ENCODE measurements at places on chromosomes 3 and 15.
A peak's percentile ranks its signal among the peaks of the same experiment; 100 is the strongest.

DNA sequence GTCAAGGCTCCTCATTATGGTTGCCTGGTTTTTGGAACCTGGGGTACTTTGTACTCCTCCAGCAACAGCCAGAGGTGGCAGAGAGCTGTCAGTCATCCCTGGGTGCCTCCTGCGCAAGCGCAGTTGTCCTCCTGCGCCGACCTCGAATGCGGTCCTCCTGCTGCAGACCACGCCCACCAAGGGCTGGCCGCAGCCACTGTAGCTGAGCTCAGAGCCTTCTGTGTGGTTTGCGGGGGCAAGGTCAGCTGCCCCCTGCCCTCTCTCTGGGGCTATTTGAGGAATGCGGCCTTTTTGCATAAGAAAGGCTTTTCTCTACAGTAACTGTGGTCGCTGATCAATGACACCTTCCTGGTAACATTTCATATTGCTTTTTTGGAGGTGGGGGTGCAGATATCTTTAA lies 131.3 kb upstream of the SNRPN start:
- no peak for DNase-seq

GRCh38 chr3:110099711-110100110 lies 762.4 kb upstream of the DPPA4 start:
- no peak for DNase-seq

GRCh38 chr15:35080226-35080625 lies 4.9 kb downstream of the NANOGP8 start:
- DNase-seq, result no peak

- no peak for DNase-seq
Observed at GRCh38 chr3:46896386-46896785, 18.9 kb downstream of the PTH1R start.

GRCh38 chr15:59966262-59966661 lies 37.8 kb upstream of the FOXB1 start:
- DNase-seq, result no peak

GRCh38 chr3:46574881-46575576 lies 8.9 kb upstream of the LRRC2 start:
- DNase-seq, result no peak

- peak; percentile 35 for DNase-seq
Observed at GRCh38 chr15:55403531-55403930, 4.6 kb downstream of the CCPG1 start.

DNA sequence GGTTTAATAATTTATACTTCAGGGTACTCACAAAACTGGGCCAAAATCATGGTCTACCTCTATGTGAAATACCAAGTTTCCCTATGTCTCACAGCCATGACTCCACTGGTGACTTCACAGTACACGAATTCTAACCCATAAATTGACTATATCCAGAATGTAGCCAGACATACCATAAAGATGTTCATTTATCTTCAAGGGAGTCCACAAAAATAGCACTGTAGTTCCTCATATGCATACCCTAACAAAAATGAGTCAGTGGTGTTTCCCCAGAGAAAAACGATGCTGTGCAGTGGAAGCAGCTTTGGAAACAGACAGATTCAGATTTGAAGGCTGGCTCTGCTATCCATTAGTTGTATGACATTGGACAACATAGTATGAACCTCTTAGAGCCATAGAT lies 438.8 kb downstream of the FHIT start:
- peak; percentile 11 for DNase-seq

- no peak for DNase-seq
Observed at GRCh38 chr3:69411346-69411745, 25.5 kb upstream of the FRMD4B start.

- no peak for DNase-seq
Observed at GRCh38 chr15:67784856-67785430, 40.4 kb upstream of the SKOR1 start.

DNA sequence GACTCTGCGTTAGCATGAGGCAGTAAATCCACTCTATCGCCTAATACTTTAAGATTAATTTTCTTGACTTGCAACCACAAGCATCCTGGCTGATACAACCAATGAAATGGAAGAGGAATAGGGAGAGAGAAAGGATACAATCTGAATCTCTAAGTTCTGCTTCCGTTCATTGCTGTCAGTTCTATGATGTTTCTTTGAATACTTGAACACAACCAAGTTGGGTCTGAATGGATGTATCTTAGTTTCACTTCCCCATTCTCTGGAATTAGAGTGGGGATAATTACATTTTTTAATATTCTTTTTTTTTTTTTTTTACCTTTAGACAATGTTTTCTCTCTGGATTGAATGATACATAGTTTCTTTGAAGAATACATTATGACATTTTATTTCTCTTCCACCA lies 22.9 kb downstream of the PDE8A start:
- no peak for DNase-seq

- no peak for DNase-seq
Observed at GRCh38 chr3:69867941-69868505, 128.8 kb downstream of the MITF start.

DNA sequence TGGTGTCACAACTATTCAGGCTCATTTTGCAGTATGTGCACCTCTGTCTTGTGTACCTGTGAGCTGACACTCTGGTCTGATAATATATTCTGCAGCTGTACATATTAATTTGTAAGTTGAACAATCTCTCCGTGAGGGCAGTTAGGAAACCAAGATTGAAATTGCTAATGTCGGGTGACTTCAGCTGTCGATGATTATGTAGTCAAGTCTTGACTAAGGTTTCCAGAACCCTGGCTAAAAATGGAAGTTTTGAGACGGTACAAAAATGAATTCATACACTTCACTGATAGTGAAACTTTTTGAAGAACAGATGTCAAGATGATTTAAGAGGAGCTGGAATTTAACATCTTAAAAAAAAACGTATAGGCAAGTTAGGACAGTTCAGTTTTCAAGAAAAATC lies 196.8 kb upstream of the ICE2 start:
- no peak for DNase-seq

DNA sequence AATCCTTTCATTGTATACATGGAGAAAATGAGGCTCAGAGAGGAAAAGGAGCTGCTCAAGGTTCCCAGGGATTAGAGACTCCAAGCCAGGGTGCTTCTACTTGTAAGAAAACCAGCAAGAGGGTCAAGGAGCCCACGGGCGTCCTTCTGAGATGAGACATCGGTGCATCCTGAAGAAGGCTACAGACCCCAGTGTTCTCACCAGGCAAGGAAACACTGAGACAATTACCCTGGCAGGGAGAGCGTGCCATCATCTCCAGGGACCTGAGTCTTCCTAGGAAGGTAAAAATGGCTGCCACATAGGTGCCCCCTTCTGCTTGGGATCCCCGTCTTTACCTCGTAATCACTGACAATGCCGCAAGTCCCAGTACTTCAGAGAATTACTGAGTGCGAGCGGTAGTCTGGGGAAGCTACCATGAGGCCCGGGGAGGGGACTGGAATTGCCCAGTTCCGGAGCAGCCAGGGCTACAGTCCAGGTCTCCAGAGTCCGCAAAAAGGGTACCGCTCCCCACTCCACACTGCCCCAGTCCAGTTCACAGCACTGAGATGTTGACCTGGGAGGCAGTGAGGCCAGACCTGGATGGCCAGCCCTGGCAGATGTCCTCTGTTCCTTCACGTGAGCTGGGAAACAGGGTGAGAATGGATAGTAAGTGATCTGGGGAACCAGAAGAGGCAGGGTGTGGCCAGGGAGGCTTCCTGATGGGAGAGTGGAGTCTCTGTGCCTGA lies 164.7 kb upstream of the SMAD3 start:
- DNase-seq, result no peak

GRCh38 chr15:91553196-91553854 lies 300.2 kb upstream of the SLCO3A1 start:
- DNase-seq, result no peak

GRCh38 chr15:68205954-68206539 lies 915 bp upstream of the CALML4 start:
- DNase-seq, result no peak

GRCh38 chr15:90001062-90001682 lies at the start of gene ZNF710:
TSS of gene ZNF710 (plus strand) at chr15:90001324. CDS start at chr15:90067138, 65,814 bp downstream.
- peak; percentile 89 for DNase-seq

DNA sequence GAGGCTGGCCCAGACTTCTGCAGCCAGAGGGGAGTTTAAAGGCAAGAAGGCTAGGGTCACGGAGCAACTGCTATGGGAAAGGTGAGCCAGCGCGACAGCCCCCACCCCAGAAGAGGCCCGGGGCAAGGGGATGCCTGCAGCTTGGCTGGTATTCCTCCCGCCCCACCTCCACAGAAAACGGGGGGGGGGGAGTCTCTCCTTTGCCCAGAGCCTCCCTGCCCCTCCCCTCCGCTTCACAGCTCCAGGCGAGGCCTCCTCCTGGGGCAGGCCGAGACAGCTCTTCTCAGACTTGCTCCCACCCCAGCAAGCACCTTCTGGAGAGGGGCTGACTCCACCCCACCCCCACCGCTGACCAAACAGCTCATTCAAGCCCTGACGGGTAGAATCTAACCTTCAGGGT lies 13.4 kb downstream of the ANP32A start:
- no peak for DNase-seq

DNA sequence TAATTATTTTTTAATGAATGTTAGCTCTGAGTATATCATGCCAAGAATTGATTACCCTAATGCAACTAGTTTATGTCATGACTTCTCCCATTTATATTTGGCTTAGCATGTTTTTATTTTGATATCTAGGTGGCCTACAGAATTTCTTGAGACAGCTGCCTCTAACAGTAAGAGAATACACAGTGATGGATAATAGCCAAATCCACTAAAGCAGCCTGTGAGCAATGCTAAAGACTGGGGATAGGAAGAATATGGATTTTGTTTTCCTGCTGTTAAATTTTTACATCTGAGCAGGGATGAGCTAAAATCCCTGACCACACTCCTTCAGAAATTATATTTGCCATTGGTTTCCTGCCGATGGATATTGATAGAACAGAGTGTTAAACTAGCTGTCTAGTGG lies 149.3 kb upstream of the TGFBR2 start:
- DNase-seq, result no peak

DNA sequence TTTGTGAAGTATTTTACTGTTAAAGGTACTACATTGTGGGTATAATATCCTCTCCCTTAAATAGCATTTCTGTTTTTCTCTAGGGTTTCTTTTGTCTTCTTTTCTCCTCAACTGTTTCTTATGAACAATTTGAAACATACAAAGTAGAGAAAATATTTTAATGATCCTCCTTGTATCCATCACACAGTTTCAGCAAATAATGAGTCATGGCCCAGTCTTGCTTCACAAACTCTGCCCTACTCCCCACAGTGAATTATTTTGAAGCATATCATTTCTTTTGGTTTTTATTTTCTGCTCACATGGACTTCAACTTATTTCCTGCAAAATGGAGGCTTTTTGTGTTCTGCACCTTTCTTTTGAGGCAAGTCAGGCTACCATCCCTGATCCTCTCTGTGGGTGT lies 6.1 kb upstream of the SCAANT1 start:
- no peak for DNase-seq

DNA sequence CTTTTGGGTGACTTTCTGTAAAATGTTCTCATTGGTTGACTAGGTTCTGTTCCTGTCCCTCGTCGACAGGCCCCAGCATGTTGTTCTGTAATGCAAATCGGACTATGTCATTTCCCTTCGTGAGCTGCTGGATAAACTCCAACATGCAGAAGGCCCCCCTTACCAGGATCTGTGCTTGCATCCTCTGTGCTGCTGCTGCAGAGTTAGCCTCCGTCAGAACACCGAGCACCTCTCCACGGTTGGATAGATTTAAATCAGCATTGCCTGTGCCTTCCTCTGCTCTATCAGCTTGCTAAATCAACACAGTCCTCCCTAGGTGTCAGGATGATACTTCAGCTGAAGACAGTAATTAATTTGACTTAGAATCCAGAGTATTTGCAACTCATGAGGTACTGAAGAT lies 12.7 kb upstream of the MINDY4B start:
- DNase-seq, result no peak

DNA sequence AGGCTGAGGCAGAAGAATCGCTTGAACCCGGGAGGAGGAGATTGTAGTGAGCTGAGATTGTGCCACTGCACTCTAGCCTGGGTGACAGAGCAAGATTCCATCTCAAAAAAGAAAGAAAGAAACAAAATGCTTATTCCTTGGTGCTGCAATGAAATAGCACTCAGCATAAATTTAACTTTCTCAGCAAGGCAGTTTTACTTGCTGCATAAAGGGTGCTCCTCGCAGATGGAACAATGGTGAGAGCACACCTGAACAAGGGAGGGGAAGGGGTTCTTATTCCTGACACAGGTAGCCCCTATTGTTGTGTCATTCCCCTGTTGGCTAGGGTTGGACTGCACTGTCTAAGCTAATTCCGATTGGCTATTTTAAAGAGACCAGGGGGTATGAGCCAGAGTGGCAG lies 17.1 kb downstream of the PAK2 start:
- DNase-seq, result no peak

GRCh38 chr3:112027826-112028225 lies 6.7 kb upstream of the TMPRSS7 start:
- no peak for DNase-seq

GRCh38 chr3:59300733-59301132 lies 250.9 kb upstream of the CFAP20DC start:
- DNase-seq, result no peak

GRCh38 chr15:73125219-73125618 lies 73.0 kb downstream of the NEO1 start:
- DNase-seq, result no peak

DNA sequence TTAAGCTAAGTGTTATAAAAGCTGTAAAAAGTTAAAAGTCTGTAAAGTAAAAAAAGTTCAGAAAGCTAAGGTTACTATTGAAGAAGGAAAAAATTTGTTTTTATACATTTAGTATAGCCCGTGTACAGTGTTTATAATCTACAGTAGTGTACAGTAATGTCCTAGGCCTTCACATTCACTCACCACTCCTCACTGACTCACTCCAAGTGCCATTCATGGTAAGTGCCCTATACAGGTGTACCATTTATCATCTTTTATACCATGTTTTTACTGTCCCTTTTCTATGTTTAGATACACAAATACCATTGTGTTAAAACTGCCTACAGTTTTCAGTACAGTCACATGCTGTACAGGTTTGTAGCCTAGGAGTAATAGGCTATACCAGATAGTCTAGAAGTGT lies 8.8 kb downstream of the CCDC71 start:
- no peak for DNase-seq

- no peak for DNase-seq
Observed at GRCh38 chr3:125220727-125221429, 8.3 kb upstream of the SLC12A8 start.

- DNase-seq, result no peak
Observed at GRCh38 chr15:70197945-70198361, 100.2 kb upstream of the TLE3 start.

DNA sequence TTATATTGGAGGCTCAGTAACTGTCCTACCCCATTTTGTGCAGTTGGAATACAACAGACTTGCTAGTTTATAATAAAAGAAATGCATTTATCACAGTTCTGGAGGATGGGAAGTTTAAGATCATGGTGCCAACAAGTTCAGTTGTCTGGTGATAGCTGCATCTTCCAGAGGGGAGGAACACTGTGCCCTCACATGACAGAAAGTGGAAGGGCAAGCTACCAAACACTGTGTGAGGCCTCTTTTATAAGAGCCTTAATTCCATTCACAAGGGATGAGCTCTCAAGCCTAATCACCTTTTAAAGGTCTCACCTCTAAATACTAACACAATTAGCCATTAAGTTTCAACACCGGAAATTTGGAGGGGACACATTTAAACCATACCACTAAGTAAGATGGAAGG lies 1073.9 kb downstream of the PLOD2 start:
- no peak for DNase-seq

Data from GM20000 (cell line).